ENCODE measurements at places on chromosomes 11 and 22.

- no peak for DNase-seq
These were observed 19.8 kb downstream of the DRD4 start for GRCh38 chr11:656866-657265.

- DNase-seq = no peak
These were observed 57.7 kb downstream of the GAB2 start for GRCh38 chr11:78359921-78360320.

DNA sequence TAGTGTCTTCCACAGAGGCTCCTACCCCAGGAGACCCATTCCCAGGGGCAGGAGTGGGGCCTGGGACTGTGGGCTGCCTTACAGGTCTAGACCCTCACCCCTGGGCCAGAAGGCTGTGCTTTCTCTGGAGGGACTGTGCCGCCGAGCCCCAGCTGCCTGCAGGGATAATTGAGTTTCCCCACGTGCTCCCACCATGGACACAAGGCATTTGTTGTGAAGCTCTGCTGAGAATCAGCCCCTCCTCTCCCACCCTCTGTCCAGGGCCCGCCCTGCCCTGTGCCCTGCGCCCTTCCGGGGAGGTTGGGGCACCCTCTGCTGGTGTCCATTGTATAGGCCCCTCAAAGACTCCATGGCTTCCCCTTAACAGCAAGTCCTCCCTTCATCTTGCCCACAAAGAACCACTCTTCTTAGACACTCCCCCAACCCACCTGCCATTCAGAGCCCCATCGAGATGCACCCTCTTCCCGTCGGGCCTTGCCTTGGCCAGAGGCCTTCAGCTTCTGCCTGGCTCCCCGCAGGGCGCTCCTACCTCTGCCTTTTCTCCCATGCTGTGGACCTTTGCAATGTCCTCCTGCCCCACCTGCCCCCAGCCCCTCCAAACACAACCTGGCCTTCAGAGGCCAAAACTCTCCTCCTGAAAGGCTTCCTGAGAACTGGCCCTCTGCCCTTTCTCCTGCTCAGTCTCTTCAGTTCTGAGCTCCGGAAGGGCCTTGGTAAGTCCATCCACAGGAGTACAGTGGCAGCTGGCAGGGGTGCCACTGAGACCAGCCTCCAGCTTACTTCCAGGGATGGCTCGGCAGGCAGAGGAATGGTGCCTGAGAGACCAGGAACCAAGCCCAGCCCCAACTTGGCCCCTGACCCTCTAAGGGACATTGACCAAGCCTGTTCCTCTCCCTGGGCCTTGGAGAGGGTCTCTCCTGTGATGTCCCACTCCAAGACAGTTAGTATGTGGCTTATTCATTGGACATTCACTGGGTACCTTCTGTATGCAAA is 22.4 kb downstream of the DUSP8 start:
- DNase-seq = no peak

DNA sequence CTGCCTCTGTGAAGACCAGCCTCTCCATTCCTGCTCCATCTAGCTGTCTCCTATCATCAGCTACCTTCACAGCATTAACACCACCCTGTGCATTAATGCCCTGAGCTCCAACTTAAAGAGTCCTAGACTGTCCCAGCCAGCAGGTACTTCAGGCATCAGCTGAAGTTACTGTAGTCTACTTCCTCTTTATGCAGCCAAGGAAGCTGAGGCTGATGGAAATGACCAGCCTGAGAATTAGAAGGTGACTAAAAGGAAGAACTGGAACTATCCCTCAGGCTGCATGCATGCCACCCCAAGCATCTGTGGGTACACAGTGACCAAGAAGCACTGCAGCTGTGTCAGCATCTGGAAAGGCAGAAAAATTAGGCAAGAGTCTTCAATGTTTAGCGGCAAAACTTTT is 28.2 kb downstream of the MS4A10 start:
- DNase-seq = no peak

DNA sequence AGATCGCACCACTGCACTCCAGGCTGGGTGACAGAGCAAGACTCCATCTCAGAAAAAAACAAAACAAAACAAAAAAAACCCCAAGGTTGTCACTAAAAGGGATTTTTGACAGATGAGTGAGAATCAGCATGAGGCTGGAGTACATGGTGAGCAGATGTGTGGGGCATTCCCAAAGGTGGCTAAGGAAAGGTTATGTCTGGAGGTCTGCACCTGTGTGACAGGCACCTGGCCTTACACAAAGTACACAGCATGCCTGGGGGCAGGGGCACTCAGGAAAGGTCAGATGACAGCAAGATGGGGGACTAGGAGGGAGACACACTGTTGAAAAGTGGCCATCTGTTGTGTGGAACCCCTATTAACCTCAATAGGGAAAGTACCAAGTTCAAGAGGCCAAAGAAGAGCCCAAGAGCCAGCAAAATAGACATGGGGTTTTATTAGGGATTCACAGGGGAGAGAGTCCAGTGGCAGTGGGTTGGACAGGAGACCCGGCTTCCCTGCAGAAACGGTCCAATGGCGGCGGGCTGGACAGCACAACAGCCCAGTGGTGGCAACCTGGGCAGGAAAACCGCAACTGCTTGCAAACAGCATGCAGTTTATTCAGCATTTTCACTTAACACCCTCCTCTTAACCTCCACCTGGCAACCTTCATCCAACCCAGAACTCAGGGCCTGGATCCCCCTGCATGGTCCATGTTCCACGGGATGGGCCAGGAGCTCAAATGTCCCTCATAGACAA is 101.1 kb downstream of the MICAL2 start:
- no peak for DNase-seq

Measured in fibroblast of the aortic adventitia (primary cell).